ENCODE measurements at places on chromosomes 11 and 22. TPM values are rescaled to one million over a fixed set of nuclear protein-coding genes. Genes with fewer than 3 reads are reported as not detected.

Gene KRTAP5-1
- not detected for total RNA-seq

Gene CARD18
- total RNA-seq = not detected

Gene ART1
- total RNA-seq = not detected

Gene SLC22A6
- not detected for total RNA-seq

Gene LRRC4C
- not detected for total RNA-seq

Gene TEAD1
- total RNA-seq = 55.5 TPM

Gene EHBP1L1
- 24.4 TPM for total RNA-seq

Gene APOL4
- 2.7 TPM for total RNA-seq

Gene MS4A7
- total RNA-seq = not detected

Gene MLC1
- not detected for total RNA-seq

DNA sequence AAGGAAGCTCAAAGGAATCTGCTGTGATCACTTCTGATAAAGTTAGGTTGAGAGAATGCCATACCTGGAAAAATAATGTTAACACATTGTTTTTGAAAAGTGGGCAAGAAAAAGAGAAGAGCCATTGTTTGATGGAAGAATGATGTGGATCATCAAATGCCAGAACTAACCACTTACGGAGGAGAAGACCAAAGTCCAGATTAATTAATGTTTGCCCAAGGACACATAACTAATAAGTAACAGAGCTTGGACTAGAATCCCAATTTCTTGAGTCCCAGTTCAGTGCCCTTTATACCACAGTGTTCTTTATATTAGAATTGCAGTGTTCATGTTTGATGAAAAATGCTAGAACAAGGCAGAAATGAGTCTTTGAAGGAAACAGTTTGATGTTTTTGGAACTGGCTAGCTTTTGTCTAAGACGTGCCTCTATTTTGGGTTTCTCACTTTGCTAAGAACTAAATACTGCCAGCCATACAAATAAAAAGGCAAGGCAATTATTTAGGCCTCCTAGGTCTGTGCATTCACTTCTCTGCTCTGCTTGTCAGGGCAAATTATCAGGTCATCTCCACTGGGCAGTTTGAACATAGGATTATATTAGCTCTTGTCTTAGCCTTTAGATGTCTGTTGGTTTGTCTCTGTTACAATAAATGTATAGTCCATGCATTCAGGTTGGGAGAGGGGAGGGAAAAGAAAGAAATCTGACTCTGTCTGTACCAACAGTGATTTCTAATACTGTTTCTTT lies 72.3 kb downstream of the TRIM44 start:
- DNase-seq = no peak

DNA sequence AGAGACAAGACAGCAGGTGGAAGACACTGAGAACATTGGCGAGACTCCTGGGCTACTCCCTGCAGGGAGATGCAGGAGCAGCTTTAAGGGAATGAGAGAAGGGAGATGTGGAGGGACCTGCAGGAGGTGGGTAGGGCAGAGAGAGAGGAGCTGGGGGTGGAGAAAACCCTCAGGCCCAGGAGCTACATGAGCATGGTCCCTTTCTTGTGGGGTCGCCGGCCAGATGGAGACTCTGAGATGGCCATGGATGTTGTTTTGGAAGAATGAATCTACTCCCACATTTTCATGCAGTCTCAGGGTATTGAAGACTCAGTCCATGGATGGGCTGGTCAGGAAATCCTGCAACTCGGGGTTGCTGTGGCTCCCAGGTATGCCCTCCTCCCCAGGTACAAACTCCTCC lies 1381.9 kb downstream of the TBC1D22A start:
- no peak for DNase-seq

DNA sequence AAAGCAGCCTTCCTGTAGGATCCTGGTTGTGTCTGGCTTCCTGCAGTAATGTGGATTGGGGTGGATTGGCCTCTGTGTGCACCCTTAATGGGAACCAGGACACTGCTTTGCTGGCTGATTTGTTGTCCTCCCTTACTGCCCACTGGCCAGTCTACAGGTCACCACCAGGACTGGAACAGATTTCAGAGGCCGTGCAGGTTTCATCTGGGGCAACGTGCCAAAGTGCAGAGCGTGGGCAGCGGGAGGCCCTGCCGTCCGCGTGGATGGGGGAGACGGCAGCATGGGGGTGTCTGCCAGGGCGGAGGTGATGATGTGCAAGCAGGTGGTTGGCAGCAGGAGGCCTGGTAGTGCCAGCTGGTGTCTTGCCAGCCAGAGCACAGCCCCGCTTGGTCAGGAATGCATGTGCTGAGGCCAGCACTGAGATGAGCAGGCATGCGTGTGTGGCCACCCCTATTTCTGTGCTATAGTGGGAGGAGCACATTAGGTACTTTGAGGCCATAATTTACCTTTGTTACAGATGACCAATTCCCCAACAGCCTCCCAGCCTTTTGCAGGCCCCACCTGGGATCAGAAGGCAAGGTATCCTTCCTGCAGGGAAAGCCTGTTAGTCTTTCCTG lies 24.3 kb downstream of the BCR start:
- DNase-seq = no peak

DNA sequence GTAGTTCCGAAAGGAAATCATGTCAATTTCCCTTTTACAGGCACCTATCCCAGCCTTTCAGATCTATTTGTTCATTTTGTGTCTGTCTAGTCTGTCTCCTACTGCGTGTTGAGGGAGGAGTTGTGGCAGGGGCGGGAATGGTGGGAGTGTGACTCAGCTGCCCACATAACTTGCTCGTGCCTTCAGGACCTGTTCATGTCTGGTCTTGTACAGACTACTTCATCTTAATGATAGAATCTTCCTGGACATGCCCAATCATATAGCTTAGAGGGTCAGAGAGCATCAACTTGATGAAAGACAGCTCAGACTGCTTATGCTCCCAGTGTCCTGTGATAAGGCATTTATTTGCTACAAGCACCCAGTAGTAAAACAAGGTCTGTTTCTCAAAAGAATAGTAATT lies 61.0 kb upstream of the BIRC3 start:
- no peak for DNase-seq

DNA sequence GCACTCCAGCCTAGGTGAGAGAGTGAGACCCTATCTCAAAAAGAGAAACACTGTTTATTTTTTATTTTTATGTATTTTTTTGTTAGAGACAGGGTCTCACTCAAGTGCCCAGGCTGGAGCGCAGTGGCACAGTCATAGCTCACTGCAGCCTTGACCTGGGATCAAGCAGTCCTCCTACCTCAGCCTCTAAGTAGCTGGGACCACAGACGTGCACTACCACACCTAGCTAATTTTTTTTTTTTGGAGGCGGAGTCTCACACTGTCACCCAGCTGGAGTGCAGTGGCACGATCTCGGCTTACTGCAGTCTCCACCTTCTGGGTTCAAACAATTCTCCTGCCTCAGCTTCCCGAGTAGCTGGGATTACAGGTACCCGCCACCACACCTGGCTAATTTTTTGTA lies 6.4 kb downstream of the RBX1 start:
- no peak for DNase-seq

DNA sequence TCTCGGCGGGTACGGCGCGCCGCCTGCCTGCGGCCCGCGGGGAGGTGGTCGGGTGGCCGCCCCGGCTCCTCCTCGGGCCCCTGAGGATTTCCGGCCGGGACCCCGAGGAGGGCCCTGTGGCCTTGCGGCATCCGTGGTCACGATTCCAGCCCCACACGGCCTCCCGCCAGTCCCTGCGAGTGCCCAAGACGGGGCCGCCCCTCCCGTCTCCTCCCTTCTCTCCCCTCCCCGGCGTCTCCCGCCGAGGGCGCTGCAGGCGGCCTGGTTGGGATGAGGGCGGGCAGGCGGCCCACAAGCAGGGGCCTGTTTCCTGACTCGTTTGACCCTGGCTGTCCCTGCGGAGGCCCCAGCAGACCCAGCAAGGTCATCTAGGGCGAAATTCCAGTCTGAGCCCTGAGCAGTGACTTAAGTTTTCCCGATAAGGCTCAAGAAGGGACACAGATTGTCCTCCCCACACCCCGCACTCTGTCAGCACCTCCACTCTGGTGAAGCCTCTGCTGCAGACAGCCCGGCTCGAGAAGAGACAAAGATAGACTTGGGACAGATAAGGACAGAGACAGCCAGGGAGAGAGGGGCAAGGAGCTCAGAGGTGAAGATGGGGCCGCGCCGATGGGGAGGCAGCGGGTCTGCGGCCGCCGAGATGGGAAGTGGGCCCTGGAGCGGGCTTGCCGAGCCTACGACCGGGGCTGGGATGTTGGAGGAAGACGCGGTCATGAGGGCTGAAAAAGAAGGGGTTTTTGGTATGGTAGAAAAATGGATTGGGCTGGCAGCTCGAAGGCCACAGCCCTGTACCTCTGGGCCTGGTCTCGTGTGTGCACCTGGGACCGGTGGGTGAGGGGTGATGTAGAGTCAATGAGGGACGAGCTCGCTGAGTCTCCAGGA lies 95.0 kb downstream of the SWAP70 start:
- DNase-seq = no peak

GRCh38 chr22:20928573-20928967 lies 11.4 kb downstream of the CRKL start:
- DNase-seq = no peak

- DNase-seq = no peak
Measured at GRCh38 chr22:20094197-20094807, 14.3 kb downstream of the DGCR8 start.

DNA sequence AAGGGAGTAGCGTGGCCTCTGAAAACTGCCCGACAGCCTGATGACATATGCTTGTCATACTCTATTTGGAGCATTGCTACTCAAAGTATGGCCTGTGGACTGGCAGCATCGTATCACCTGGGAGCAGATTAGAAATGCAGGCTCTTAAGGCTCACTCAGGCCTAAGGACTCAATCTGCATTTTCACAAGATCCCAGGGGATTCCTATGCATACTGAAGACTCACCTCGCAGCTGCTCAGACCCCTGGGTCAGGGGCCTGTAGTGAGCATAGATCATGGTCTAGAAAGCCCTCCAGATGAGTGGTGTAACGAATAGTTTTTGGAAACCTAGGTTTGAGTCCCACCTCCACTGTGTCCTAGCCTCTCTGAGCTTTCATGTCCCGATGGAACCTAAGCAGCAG lies 126.3 kb downstream of the FEZ1 start:
- no peak for DNase-seq

- peak; percentile 45 for DNase-seq
Measured at GRCh38 chr22:27850000-27850521, 48.5 kb upstream of the MN1 start.

DNA sequence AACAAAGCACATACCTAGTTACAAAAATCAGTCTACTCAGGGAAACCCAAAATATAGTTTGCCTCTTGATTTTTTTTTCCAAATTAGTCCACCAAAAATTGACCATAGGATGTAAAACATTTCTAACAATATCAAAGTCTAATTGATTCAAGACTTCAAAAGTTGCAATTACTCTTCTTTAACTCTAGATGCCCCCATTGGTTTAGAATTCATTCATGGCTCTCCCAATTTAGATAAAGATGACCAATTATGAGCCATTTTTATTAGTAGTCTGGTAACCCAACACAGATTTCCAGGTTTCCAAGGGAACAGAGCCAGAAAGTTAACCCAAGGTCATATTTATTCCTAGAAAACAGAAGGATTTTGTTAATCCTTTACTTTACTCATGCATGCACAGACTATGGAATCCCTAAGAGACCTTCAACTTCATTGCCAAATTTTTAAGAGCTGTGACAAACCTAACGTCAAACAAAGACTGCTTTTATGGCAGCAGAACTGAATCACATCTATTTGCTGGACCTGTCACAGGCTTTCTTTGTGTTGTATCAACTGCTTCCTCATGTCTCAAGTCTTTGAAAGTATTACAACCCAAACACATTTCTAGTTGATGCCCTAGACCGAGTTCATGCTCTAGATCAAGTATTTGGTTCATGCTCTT lies 55.3 kb downstream of the C22orf42 start:
- no peak for DNase-seq

DNA sequence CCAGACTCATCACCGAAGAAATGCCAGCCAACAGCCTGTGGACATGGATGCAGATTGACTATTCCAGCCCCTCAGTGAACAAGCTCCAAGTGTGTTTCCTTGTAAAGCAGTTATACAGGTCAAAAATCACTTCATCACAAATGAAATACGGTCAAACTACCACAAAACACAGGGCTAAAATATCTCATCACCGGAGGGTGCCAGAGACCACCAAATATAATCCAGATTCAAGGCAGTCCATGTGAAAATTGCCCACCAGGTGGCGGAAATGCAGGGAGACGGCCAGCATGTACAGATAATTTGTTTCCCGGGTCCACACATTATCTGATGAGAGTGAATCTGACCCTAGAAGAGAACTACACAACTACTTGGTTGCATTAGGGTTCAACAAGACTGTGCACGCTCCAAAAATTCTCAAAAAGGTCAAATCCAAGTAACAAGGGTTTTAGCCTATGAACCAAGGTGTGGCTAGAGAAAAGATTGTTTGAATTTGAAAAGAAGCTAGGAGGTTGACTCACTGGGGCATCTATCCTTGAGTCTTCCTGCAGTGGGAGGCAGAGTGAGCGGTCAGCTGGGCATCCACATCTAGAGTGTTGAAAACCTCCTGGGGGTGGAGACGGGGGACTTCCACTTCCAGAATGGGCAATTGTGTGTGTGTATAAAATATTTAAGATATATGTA lies 71.7 kb downstream of the IGLL5 start:
- DNase-seq = peak; percentile 44

GRCh38 chr22:38302906-38303305 lies 14.3 kb downstream of the CSNK1E start:
- DNase-seq = no peak

GRCh38 chr11:95922536-95923438 lies 1.1 kb downstream of the MTMR2 start:
- no peak for DNase-seq

Measured in glomerular endothelial cell (primary cell).